Astrocyte (in vitro differentiated cells and primary cell): ENCODE measurements at places on chromosomes 6 and 20. TPM values are rescaled to one million over a fixed set of nuclear protein-coding genes. Genes with fewer than 3 reads are reported as not detected.

Gene PRR18
- 0.14 TPM in 1 of 2 replicates, not detected in the other for total RNA-seq

Gene CD93
- 0.02 TPM in 1 of 2 replicates, not detected in the other for total RNA-seq

Gene LY6G6C
- total RNA-seq, result 0.41 and 0.66 TPM in 2 replicates

GRCh38 chr20:62238569-62239277 lies 402 bp downstream of the OSBPL2 start:
- no peak for DNase-seq

DNA sequence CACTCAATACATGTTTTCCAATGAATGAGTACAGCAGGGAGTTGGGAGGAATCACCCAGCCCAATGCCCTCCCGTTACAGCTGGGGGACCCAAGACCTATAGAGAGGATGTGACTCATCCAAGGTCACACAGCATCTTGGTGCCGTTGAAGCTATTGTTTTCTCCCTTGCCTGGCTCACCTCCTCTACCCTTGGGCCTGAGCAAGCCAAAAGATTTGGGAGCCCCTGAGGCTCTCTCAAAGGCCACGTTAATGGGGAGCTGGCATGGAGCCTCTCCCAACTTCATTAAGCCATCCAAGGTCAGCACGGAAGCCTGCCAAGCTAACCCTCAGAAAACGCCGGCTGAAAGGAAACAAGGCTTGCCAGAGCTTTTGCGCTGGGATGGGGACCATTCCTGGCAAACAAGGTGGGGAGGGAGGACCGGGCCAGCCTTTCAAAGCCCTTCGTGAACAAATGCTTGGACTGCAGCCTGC lies 30.4 kb downstream of the KCNB1 start:
- no peak for DNase-seq

DNA sequence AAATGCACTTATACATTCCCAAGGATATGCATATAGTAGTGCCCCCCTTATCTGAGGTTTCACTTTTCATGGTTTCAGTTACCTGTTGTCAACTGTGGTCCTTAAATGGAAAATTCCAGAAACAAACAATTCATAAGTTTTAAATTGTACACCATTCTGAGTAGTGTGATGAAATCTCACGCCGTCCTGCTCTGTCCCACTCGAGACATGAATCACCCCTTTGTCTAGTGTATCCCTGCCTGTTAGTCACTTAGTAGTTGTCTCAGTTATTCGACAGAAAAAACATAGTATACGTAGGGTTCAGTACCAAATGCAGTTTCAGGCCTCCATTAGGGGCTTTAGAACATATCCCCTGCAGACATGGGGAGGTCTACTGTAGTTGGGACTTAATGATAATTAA lies 57.0 kb downstream of the MAP1LC3A start:
- DNase-seq, result peak; percentile 23

DNA sequence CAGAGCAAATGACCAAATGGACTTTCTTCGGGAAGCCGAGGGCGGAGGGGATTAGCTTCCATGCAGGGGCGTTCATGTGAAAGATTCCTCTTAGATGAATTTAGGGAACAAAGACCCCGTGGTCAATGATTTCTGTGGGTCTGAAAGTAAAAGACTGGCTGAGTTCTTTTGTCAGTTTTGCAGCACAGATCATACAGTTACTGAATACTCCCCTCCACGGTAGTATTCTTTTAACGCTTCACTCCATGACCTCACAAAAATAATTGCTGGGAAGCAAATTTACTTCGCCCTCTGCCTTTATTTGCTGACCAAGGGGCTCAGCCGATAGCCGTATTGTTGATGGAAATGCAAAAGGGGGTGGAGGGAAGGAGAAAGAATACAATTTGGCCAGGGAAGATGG lies 86.0 kb upstream of the SALL4 start:
- DNase-seq, result no peak

DNA sequence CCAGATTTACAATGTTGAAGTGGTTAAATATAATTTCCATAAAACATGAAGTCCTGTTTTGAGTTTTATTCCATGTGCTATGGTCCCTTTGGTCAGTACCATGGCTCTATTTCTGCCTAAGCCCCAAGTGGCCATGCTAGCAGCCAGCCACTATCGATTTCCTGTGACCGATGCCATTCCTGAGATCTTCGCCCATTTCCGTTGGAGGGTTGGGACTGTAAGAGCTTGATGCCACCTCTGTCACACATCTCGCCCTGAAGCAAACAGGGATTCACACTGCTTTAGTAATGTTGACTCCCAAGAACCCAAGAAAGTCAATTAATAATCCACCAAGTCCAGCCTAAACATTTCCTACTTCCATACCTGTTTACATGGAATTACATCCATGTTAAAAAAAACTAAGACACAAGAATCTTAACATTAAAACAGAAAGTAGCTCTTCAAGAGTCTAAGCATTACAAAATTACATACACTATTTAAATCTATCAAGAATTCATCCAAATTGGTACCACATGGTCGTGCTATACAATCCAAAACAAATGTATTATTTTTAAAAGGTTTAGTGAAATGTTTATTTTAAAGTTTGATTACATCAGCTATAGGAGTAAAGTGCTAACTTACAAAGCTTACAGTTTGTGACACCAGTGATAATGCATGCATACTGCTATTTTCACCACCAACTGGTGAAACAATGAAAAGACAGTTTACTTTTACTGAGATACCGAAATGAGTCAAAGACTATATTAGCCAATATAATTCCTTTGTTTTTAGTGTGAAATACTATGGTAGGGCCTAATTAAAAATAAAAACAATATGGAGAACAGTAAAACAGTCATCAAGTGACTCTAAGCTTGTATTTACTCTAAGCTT lies 2.5 kb downstream of the RBM39 start:
- peak; percentile 21 for DNase-seq

DNA sequence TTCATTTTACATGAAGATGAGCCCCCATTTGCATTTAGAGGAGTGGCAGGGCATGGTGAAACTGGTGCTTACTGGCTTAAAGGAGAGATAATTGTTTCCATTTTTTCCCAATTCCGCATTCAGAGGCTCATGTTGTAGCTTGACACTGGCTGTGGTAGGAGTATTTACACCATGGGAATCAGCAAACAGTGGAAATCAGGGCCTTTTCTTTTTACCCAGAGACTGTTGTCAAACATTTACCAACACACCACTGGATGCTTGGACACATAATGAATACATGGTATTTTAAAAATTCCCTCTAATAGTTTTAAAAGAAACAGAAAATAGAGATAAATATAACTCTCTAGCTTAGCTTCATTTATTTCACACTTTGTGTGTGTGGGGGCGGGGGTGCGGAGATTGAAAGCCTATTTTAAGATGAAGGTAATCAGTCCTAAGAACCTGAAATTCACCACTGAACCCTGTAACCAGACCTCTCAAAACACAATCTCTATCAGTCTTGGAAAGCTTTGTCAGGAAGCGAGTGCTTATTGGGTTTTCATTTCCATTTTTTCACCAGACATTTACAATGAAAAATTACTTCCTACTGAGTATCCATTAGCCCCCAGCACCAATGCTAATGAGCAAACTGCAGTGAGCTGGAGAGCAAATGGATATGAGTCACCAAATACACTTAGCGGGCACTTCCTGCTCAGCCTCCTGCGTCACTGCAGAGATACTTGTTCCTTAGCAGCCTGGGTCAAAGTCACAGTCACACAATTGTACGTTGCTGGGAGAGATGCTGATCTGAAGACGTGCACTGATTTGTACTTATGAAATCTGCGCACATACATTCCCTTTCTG lies 532.0 kb downstream of the BCKDHB start:
- DNase-seq, result peak; percentile 99

DNA sequence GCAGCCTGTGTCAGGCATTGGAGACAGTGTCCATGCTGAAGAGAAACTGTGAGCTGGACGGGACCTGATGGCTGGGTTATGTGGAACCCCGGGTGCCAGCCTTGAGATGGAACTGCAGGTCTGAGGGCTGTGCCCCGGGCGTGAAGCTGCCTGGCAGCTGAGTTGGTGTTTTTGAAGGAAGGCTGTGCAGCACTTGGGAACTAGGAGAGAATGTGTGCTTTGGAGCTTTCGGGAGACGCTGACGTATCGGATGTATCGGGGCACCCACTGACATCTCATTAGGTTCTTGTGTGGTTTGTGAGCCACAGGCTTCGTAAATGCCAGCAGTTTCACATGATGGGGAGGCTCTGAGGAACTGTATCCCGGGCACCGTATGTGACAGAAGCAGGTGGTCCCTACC lies 2.2 kb downstream of the DLGAP4 start:
- DNase-seq, result no peak

GRCh38 chr20:16539280-16540021 lies 33.8 kb downstream of the KIF16B start:
- no peak for DNase-seq
